OCI-M1 (cell line): ENCODE measurements at places on chromosomes 7 and 10.
A peak's percentile ranks its signal among the peaks of the same experiment; 100 is the strongest.

DNA sequence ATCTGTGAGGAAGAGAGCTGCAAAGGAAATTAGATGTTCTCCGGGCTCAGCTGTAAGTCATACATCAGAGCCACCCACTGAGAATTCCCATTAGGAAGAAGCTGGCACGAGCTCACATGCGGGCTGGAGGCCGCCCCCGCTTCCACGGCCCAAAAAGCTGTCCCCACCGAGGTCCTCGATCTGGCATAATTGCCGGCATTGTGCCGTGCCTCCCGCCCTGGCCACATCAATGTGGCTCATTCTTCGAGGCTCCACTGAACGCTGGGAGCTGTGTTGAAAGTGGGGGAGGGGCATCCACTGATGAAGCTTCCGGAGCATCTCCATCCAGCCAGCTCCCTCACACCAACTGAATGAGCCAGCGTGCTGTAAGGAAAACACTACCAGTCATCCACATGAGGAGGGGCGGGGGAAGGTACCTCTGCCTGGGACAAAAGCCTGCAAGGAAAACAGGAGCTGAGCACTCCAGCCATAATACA lies 173.1 kb downstream of the PTPRN2 start:
- DNase-seq: no peak

DNA sequence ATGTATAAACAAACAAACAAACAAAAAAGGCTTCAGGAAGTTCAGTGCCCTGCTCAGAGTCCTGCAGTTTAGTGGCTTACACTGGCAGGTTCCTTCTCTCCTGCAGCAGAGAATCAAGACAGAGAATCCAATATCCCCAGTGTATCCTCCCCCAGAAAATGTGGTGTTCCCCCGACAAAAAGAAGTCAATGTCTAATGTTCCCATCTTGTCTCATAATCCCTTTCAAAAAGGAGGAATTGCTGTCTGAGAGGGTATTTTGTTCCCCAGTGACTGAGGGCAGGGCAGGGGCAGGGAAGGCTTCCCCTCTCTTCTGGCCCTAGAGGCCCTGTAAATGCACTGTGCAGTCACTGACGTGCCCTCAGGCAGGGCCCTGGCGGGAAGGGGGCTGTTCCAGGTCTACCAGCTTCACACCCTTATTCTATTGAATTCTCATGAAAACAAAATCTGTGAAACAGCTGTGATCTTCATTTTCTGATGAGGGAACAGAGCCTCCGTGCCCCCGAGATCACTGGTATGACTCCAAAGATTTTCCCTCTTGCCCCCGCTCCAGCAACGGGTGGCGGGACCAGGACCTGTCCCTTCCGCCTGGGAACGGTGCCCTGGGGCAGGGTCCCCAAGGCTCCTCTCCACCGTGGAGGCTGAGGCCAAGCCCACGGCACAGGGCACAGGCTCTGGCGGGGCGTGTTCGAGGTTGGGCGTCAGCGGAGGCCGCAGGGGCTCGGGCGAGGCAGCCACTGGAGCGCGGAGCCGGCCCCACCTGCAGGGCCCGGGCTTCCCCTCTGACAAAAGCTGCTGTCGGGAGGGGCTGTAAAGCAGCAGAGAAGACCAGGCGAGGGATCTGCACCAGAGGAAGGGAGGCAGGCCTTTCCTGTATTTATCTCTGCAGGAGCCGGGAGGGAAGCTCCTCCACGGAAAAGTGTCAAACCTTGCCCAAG lies 13.4 kb upstream of the WDFY4 start:
- DNase-seq: no peak

DNA sequence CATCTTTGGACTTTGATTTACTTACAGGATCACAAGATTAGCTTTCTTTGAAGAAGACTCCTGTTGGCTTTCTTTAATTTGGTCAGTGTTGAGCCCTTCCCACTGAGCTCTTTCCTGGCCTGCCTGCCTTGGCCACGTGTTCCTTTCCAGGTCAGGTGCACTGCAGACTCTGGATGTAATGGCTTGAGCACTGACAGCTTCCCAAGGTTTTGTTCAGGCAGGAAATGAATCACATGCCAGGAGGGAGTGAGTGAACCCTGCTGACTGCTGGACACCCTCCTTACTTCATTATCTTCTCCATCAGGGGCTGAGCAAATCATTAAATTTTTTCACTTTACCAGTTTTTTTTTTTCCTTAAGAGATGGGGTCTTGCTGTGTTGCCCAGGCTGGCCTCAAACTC lies 29.8 kb downstream of the SNX10 start:
- no peak for DNase-seq

DNA sequence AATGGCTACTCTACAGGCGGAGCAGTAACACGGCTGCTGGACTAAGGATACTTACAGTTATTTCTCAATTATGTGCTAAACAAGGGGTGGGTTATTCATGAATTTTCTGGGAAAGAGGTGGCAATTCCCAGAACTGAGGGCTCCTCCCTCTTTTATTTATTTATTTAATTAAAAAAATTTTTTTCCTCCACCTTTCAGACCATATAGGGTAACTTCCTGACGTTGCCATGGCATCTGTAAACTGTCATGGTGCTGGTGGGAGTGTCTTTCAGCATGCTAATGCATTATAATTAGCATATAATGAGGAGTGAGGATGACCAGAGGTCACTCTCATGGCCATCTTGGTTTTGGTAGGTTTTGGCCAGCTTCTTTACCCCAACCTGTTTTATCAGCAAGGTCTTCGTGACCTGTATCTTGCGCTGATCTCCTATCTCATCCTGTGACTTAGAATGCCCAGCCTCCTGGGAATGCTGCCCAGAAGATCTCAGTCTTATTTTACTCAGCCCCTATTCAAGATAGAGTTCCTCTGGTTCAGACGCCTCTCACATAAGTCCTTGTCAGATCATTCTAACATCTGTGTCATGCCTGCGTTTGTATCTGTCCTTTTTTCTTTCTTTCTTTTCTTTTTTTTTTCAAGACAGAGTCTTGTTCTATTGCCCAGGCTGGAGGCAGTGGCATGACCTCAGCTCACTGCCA lies 15.9 kb upstream of the STOX1 start:
- DNase-seq: peak; percentile 41

GRCh38 chr7:148941598-148942275 lies 57.6 kb upstream of the EZH2 start:
- peak; percentile 88 for DNase-seq

- DNase-seq: no peak
These were observed 319.1 kb upstream of the PHYHIPL start for GRCh38 chr10:58857251-58857805.

DNA sequence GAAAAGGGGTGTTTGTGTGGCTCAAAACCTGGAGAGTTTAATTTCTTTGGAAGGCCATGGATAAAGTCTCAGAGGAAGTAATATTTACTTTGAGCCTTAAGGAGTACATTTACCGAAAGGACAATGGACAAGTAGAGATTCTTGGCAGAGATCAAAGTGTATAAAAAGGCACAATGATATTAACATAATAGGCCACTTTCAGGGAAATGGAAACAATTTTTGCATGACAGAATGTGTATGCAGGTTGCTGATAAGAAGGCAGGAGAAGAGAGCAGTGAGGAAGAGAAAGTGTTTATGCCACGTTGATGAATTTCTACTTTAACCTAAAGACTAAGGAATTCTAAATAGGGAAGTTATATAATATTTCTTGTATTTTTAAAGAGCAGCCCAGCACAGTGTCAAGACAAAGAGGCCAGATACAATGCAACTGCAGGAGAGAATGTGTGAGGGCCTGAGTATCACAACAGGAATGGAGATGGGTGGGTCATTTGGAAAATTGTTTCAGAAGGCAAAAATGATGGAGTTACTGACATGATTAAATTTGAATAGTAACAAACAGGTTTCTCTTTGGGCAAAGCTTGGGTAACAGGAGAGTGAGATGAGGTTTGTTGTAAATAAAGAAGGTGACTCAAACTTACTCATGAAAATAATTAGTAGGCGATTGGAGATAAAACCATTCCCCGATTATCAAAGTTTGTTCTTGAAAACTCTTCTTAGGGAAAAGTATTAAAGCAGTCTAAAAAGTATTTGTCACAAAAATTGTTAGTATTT lies 84.1 kb downstream of the THSD7A start:
- peak; percentile 82 for DNase-seq

DNA sequence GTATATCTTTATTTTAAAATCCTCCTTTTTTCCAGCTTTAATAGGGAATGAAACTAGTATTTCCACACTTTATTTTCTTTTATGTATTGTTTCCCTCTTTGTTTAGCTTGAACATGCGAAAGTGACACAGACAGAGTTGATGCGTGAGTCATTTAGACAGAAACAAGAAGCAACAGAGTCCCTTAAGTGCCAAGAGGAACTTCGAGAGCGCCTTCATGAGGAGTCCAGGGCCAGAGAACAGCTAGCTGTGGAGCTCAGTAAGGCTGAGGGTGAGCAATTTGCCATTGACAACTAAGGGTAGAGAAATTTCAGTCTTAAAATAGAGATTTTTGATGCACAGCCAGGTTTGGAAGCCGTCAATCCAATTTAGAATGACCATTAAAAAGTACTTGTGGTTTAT lies 73.1 kb downstream of the CYP51A1 start:
- DNase-seq: no peak

- DNase-seq: no peak
These were observed 184.7 kb downstream of the MAGI2 start for GRCh38 chr7:79268730-79269129.

DNA sequence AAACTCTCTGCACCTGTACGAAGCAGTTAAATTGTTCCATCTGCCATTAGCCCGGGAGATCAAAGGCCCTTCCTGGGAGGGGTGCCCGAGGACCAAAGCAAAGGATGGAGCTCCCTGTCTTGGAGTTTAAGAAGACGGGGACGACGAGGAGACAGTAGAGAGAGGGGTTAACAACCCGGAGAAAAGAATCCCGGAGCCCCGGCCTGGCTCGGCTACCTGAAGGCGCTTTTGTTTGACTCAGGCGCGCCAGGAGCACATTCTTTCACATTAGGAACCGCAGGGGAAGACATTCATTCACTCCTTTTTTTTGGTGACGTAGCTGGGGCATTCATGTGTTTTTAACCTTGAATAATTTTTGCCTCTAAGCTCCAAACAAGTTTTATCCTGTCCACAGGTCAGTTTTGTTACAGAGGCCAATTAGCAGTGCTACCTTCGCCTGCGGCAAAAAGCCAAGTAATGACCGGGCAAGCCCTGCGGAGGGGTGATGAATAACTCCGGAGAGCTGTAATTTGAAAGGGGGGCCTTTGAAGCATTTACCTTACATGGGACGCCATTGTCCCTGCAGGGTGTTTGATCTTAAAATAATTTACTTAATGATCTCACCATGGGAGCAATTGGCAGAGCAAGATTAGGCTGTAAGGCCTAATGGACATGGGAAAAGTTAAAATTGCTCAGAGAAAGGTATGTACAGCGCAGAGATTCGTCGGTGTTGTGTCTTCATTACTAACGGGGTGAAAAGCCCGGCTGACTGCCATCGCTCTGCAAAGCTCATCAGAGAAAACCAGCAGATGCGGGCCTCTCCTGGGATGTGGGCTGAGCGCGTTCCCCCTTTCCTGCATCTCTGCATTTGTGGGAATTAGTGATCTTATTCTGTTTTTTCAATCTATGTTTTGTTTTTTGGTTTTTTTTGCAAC lies 258.0 kb upstream of the SP4 start:
- DNase-seq: no peak

GRCh38 chr10:33229252-33229948 lies 105.1 kb downstream of the NRP1 start:
- no peak for DNase-seq

DNA sequence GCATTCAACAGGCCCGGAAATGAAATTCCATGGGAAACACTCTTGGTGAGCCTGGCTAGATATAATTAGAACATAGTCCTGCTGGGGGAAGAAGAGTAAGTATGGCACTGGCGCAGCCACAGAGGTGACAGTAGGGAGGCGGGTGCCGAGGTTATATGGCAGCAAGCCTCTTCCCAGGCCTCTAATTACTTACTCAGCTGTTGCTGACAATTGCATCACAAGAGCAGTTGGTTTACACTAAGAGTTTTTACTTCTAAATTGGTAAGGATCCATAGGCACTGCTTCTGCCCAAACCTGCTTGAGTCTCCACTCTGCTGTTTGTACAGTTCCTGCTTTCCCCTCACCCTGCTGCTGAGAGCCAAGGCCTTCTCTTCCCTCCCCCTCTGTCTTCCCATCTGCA lies 93.3 kb upstream of the DUSP5 start:
- DNase-seq: peak; percentile 27

DNA sequence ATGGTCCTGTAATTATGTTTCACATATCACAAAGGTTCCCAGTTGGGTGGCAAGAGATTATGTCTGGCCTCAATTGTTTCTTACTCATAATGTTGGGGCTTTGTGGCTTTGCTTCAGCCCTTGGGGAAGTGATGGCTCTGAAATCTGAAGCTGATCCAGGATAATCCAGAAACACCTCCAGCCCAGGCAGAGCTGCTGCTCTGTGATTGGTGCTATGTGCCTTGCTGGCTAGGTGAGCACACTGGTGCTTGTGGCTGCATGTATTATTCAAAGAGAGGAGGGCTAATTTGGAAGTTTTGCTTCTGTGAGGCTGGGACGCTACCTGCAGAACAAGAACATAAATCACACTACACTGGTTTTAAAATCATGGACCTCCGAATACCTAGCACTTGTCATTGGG lies 346.6 kb upstream of the MGMT start:
- no peak for DNase-seq

GRCh38 chr10:80532571-80532970 lies 5.1 kb upstream of the SH2D4B start:
- no peak for DNase-seq

DNA sequence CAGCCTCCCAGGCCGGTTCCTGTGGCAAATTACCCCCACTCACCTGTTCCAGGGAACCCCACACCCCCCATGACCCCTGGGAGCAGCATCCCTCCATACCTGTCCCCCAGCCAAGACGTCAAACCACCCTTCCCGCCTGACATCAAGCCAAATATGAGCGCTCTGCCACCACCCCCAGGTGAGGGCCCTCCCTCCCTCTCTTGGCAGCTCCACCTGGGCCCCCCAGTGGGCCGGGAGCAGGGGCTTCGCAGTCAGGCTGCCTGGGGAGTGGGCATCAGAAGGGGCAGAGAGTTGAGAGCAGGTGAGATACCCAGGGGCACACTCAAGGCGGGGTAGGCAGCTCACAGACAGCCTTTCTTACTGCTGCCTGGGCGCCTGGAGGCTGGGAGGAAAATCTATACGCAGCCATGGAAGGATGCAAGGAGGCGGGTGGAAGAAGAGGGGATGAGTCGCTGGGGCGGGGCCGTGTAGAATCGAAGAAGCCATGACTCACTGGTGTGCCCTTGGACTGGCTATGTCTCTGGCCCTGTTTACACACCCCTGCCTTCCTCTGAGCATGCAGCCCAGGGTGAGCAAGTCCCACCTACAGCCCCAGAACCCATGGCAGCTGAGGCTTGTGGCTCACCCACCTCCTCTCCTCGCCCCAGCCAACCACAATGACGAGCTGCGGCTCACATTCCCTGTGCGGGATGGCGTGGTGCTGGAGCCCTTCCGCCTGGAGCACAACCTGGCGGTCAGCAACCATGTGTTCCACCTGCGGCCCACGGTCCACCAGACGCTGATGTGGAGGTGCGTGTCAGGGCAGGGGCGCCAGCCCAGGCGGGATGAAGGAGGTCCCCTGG lies 48.6 kb upstream of the PPIF start:
- peak; percentile 13 for DNase-seq

- DNase-seq: peak; percentile 75
These were observed 40.3 kb downstream of the CPVL start for GRCh38 chr7:29105752-29106668.
